ENCODE measurements at places on chromosomes 3 and 15.

GRCh38 chr3:69354948-69355347 is 30.9 kb downstream of the FRMD4B start:
- H3K4me3 ChIP-seq, result no peak overlapping the region
- no peak overlapping the region for H3K27ac ChIP-seq
- no peaks in the 10 kb centered on the region for H3K4me1 ChIP-seq
- DNase-seq, result no peak
- no peaks in the 10 kb centered on the region for H3K27me3 ChIP-seq
- H3K36me3 ChIP-seq, result no peaks in the 10 kb centered on the region

- no peaks in the 10 kb centered on the region for H3K27me3 ChIP-seq
- no peak overlapping the region for H3K4me3 ChIP-seq
- no peaks in the 10 kb centered on the region for H3K36me3 ChIP-seq
- H3K4me1 ChIP-seq, result no peaks in the 10 kb centered on the region
These were observed 526 bp downstream of the ADIPOQ start for GRCh38 chr3:186843039-186843432.

- H3K27ac ChIP-seq, result peak overlapping the region; percentile 40
- H3K27me3 ChIP-seq, result no peaks in the 10 kb centered on the region
- H3K4me3 ChIP-seq, result no peak overlapping the region
- H3K4me1 ChIP-seq, result no peaks in the 10 kb centered on the region
- H3K36me3 ChIP-seq, result no peaks in the 10 kb centered on the region
These were observed 69.3 kb downstream of the MYH15 start for GRCh38 chr3:108441071-108441507.

- no peak for DNase-seq
- no peaks in the 10 kb centered on the region for H3K27me3 ChIP-seq
- no peaks in the 10 kb centered on the region for H3K4me1 ChIP-seq
- no peak overlapping the region for H3K4me3 ChIP-seq
- H3K36me3 ChIP-seq, result peaks cover 40% of the 10 kb centered on the region
These were observed 93.9 kb downstream of the PCCB start for GRCh38 chr3:136343873-136344555.

DNA sequence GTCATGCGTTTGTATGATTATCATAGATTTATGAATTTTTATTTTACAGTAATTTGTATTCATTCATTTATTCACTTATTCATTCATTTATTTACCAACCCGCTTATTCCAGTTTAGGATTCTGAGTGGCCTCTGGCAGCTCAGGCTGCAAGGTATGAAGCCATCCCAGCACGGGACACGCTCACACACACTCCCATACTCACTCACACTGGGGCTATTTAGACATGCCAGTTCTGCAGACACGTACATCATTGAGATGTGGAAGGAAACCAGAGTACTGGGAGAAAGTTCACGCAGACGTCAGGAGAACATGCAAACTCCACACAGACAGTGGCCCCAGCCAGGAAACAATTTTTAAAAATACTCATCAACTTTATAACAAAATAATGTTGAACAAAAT is 5.1 kb downstream of the CDIN1 start:
- no peaks in the 10 kb centered on the region for H3K4me1 ChIP-seq
- DNase-seq, result no peak
- H3K36me3 ChIP-seq, result no peaks in the 10 kb centered on the region

DNA sequence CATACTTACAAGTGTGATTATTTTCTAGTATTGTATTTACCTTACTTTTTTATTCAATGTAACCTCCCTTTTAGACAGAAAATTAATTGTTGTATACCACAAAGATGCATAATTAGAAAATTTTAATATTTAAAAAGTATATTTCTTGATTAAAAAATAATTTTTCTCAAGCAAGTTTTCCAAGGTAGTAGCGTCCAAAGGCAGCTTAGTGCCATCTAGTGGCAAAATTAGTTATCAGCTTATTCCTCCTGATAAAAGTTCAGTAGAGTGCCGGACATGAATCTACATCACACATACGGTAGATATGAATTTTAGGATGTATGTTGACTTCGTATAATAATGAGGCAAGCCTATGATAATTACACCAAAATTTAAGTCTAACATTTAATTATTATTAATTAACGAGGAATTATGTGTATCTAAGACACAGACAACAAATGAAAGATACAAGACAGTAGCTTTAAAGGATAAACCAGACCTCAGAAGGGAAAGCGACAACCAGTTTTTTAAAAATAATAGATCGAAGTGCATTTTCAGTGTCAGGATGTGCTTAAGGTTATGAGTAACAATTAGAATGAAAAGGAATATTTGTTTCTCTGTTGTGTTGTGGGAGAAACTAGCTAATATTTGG is 405.9 kb downstream of the ROBO1 start:
- no peak for DNase-seq
- no peaks in the 10 kb centered on the region for H3K36me3 ChIP-seq
- H3K4me3 ChIP-seq, result no peak overlapping the region
- no peak overlapping the region for H3K27ac ChIP-seq
- H3K4me1 ChIP-seq, result no peaks in the 10 kb centered on the region

Data from endodermal cell (in vitro differentiated cells).